CD4-positive, alpha-beta memory T cell (primary cell): ENCODE measurements at places on chromosomes 6 and 20. TPM values are rescaled to one million over a fixed set of nuclear protein-coding genes. Genes with fewer than 3 reads are reported as not detected.

APCDD1L gene
- 0.11 TPM for polyA plus RNA-seq

MRAP2 gene
- not detected for polyA plus RNA-seq

ANKRD6 gene
- 4.2 TPM for polyA plus RNA-seq

MOXD1 gene
- polyA plus RNA-seq: not detected

TREML2 gene
- 4.8 TPM for polyA plus RNA-seq

DEFB124 gene
- not detected for polyA plus RNA-seq

SULF2 gene
- 0.55 TPM for polyA plus RNA-seq

SLC22A16 gene
- polyA plus RNA-seq: not detected
